Stimulated activated CD4-positive, alpha-beta T cell treated with anti-CD3 and anti-CD28 coated beads, Interleukin-4, amount 100 ng/mL, for 24 hours (primary cell): ENCODE measurements at places on chromosomes 6 and 20.

DNA sequence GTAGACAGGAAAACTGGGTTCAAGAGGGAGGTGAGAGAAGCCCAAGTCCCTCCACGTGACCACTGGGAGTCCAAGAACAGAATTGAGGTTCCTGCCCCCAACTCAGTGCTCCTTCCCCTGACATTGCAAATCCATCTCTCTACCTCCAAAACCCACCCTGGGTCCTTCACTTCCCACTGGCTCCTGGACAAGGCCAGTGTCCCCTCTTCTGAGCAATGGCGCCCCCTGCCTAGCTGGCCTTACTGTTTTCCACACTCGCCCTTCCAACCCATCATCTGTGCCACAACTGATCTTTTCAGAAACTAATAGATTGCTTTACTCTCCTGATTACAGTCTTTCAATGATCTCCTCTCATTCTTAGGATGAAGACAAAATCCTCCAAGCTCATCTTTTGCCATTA is 200.3 kb downstream of the ANKRD60 start:
- DNase-seq, result no peak

DNA sequence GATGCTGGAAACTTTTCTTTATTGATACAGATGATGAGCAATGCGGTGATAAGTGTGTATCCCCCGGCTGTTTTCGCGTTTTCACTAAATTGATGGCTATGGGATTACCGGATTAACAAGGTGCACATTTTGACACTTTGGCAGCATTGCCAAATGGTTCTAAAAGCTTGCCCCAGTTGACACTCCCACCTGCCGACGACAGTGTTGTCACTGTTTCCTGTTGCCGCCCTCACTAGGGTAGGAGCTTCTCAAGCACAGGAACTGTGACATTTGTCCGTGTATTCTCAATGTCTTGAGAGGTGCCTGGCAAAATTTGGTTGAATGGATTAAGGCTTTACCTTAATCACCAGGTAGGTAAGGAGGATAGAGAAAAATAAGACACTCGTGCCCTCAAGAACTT is 9.8 kb upstream of the MAPK13 start:
- peak; percentile 74 for DNase-seq

- DNase-seq, result peak; percentile 70
These were observed 46.2 kb downstream of the SLC22A23 start for GRCh38 chr6:3410385-3411360.

DNA sequence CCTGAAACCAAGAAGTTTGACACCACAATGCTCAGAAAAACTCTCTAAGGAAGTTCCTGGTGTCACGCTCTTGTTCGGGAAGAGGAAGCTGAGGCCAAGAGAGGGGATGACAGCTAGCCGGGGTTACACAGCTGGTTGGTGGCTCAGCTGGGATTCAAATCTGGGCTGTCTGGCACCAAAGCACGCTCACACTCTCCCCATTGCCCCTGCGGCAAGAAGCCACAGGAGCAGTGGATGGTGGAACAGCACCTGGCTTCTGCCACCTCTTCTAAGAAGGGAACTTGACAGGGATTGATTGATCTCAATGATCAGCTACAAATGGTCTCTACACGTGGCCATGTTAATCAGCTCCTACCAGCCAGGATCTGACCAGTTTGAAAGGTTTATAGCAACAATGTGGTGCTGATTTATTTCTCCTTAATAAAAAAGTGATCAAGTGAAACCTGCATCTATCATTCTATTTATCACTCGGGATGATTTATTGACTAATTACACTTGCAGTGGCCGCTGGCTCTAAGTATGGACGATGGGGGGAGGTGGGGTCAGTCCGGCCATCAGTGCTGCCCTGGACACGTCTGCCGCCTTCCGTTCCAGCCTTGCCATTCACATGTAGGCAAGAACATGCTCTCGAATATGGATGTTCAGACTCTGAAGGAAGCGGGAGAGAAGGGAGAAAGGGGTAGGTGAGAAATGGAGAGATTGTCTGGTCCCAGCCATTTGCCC is 71.9 kb upstream of the TOP1 start:
- no peak for DNase-seq

DNA sequence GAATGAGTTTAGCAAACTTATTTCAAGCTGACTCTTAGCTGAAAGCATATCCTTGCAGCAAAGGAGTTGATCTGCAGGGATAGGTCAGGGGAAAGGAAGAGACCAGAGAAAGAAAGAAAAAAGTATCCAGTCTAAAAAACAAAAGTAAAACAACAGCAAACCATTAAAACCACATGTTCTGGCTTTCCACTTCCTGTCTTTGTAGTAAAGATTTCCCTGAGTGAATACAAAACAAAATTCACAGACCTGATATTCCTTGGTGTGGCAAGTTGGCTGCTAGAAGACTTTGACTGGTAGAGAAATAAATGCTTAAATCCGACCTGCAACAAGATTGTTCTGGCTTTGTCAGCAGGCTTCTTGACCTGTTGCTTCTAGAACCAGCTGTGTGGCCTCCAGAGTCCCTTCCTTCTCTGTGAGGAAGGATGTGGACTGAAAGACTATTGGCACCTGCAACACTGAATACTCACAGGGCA is 23.4 kb upstream of the MCM3 start:
- DNase-seq, result no peak

- DNase-seq, result no peak
These were observed 159.1 kb downstream of the TFAP2C start for GRCh38 chr20:56788041-56788670.

DNA sequence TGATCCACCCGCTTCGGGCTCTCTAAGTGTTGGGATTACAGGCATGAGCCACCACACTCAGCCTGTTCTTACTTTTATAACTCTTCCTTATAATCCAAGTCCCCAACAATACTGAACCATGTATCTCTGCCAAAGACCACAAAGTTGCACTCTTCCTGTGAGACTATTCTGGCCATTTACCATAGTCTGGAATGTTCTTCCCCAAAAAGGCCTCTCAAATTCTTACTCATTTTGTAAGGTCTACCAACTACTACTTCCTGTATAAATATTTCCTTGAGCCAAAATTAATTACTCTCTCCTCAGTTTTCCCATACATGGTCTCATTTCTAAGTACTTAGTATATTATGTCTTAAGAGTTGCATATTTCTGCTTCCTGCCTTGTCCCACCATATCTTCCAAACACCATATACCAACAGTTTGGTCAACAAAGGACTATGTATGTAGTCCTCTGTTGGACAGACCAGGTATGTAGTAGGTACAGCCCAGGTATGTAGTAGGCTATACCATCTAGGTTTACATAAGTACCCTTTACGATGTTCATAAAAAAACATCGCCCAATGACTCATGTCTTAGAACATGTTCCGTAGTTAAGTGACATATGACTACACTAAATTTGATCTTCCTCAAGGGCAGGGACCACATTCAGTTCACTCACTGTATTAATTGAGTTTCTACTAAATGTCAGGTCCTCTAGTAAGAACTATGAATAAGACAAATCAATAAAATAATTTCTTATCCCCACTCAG is 22.0 kb downstream of the RANBP9 start:
- no peak for DNase-seq

DNA sequence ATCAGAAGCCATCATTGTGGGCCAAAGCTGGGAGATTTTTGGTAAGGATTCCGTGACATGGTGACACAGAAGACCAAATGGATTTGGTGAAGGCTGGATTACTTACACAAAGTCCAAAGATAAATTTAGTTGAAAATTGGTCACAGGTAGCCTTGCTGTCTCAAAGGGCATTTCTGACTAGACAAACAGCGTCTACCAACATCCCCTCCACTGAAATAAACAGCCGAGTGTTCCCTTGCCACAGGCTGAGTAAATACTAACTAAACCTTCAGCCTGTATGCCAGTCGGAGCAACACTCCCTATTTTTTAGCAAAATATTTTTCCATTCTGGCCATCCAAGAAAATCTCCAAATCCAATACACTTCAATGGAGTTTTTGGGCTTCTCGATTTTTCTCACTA is 279.9 kb upstream of the CITED2 start:
- no peak for DNase-seq

GRCh38 chr20:2221921-2222320 is 73.9 kb upstream of the TGM3 start:
- DNase-seq, result no peak

GRCh38 chr6:159506048-159506447 is 187.0 kb downstream of the SOD2 start:
- DNase-seq, result no peak

DNA sequence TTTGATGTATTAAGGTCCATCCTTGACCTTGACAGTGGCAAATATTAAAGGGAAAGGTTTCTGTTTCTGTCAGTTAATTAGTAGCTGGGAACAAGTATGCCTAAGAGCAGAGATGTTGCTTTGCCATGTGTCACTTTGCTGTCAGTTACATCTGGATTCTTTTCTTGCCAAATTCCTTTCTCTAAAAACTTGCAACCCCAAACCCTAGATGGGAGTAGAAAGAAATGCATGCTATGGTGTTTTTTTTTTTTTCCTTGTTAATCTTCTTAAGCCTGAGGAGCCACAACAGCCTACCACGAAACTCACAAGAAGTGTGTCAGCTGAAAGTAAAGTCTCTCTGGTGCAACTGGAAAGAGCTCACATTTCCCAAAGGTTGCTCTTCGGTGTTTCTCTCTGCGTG is 18.0 kb upstream of the CLDN20 start:
- DNase-seq, result no peak

DNA sequence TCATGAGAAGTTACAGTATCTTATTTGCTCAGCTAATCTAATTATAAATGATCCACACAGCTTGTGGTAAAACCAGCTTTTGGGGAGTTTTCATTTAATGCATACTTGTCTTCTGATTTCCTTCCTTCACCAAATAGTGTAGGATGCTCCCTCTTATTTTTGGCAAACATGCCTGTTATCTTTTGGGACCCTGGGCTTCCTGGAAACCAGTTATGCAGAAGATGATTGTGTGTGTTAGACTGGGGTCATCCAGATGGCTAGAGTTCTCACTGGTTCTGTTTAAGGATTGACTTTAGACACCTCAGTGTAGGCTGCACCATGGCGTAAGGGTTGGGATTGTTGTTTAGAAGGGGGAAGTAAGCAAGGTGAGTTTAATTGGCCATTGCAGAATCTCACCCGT is 61.3 kb downstream of the PTPN1 start:
- no peak for DNase-seq

DNA sequence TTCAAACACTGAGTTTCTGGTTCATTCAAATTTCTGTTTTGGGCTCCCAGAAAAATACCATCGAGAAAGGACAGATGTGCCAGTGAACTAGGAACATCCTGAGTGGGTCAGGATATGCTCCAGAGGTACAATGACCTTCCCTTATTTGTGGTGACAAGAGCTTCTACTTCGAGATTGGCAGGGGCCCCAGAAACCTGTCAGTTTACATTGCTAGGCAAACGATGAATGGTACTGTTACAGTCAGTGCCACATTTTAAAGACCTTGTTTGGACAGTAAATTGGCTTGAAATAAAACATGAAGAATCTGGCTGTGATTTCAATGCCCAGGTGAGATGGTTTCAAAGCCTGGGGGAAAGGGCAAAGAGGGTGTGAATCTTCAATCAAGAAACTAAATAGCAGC is 454.5 kb upstream of the ID4 start:
- DNase-seq, result no peak

DNA sequence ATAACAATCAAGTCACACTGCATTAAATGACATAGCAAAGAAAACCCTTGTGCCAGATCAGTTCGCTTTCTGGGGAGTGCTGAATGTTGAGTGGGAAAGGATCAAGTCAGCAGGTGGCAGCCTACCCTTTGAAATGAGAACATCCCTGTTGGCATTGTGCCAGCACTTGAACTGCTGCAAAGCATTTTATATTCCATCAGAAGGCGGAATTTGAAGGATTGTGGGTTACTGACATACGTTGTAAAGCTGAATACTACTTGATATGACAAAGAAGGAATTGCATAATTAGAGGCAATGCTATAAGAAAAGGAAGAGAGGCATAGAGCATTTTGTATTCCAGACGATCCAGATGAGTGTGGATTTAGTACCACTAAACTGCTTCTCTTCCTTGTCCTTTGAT is 26.5 kb downstream of the BCKDHB start:
- DNase-seq, result peak; percentile 27

DNA sequence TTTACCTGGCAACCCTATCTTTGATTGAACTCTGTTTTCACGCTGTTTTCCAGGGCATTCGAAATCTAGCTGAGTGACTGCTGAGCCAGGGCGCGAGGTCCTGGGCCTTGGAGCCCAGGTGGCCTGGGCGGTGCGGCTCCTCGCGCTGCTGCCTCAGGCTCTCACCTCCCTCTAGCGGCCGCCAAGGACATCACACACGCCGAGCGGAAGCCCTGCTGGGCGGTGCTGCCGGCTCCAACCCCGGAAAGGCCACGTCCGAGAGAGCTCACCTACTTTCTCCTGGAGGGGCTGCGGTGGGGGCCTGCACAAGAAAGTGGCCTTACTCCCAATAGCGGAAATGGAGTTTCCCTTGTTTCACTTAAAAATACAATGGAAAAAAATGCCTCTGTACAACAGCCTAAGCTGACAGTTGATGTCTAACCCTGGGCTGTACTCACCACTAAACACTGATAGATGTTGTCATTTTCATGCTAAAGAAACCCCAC is 77.7 kb downstream of the ELOVL4 start:
- peak; percentile 81 for DNase-seq

- no peak for DNase-seq
These were observed 103.4 kb downstream of the BMP7 start for GRCh38 chr20:57163041-57163440.

DNA sequence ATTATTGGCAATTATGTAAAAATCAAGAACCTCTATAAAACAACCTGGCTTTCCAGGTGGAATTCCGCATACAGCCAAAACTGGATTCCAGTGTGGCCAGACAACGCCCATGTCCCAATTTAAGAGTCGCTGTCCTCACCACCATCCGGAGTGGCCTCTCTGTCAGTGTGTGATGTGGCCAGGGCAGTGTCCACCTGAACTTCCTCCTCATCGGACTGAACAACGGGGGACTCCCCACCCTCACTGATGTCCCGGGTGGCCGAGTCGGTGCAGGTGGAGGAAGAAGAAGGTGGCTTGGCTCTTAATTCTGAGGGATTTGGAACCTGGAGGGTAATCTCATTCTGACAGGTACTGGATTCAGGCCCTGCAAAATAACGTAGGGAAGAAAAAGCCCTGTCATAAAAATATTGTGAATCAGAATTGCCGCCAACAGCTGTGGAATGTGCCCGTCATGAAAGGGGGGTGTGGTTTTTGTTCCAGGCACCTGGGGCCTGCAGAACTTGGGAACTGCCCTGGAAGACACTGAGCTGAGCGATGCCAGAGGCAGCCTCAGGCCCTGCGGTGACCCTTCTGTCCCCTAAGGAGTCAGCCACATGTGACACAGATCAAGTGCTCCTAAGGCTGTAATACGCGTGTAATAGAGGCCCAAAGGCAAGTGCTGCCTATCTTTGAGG is 139.8 kb downstream of the DTNBP1 start:
- no peak for DNase-seq

DNA sequence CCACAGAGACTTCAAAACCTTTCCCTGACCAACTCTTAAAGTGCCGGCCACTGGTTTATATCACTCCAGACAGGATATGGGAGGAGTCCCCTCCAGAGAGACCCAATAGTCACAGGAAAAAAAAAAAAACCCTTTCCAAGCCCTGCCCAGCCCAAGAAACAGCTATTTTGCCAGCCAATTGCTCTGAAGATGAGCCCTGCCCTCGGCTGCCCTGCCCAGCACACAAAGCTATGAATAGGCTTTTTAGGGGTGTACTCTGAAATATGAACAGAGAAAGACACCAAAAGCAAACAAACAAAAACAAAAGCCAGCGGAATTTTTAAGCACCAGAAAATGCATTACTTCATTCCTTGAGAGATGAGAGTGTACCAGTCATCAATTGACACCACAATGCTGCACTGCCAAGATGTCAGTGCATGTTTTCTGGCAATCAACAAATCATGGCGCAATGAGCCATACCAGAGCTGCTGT is 275.1 kb downstream of the C6orf118 start:
- DNase-seq, result no peak

- no peak for DNase-seq
These were observed 721.1 kb upstream of the CITED2 start for GRCh38 chr6:140095532-140095931.
